IMR-90 (cell line): ENCODE measurements at places on chromosomes 5 and 9. TPM values are rescaled to one million over a fixed set of nuclear protein-coding genes. Genes with fewer than 3 reads are reported as not detected.

DNA sequence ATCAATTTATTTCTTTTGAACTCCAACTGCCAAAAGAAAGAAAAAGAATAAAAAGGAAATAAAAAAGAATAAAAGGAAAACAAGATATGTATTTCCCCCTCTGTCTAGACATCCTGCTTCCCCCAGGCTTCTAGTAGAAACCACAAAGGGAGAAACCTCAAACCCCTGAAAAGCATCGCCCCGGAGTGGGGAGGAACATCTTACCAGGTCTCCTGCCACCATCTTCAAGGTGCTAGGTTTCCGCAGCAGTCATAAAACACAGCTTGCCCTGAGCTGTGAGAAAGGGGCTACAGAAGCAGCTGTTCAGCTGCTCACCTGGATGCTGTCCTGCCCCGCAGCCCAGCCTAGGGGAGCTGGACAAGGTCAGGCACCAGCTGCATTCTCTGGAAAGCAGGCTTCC lies 487.7 kb downstream of the GADD45G start:
- DNase-seq, result no peak

GRCh38 chr5:16894236-16895057 lies 41.6 kb downstream of the MYO10 start:
- DNase-seq, result peak; percentile 96

DND1 gene
- total RNA-seq, result under 0.01 TPM in 2 replicates

SLC31A1 gene
- total RNA-seq, result 23.3 and 27.5 TPM in 2 replicates

NFIB gene
- 2.0 and 2.2 TPM in 2 replicates for total RNA-seq
